Progenitor cell of endocrine pancreas (in vitro differentiated cells): ENCODE measurements at places on chromosomes 1 and 21. TPM values are rescaled to one million over a fixed set of nuclear protein-coding genes. Genes with fewer than 3 reads are reported as not detected.

GRCh38 chr1:81780705-81781454 is 19.9 kb upstream of the ADGRL2 start:
- H3K27me3 ChIP-seq = no peaks in the 10 kb centered on the region
- no peak for DNase-seq
- peaks cover 2% of the 10 kb centered on the region for H3K4me1 ChIP-seq

- DNase-seq = no peak
- peaks cover 4% of the 10 kb centered on the region for H3K4me1 ChIP-seq
- peaks cover 3% of the 10 kb centered on the region for H3K27me3 ChIP-seq
- H3K27ac ChIP-seq = no peak overlapping the region
- no peak overlapping the region for H3K4me3 ChIP-seq
Observed at GRCh38 chr21:39159342-39160063, 23.7 kb downstream of the PSMG1 start.

DNA sequence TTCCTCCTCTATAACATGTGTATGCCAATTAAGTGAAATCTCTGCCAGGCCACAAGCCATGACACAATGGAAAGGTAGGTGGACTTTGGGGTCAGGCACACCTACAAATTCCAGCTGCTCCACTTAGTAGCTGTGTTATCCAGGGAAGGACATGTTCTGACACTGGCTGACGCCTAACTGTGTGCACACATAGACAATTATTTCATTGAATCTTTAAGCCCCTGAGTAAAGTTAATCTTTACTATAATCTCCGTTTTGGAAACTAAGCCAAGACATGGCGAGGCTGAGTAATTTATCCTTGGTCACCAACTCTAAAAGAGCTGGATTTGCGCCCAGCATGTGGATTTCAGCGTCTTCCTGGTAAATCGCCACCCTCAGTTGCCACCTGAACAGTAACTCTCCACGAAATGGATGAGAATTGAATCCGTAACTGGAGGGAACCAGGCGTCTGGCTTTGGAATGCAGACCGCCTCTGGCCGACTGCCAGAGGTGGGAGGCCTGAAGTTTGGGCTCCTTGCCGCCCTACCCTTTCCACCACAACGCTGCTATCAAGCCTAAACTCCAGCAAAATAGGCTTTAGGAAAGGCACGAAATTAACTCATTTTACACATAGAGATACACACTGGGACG is 888 bp upstream of the SNRPE start:
- peak overlapping the region; percentile 96 for H3K4me3 ChIP-seq
- peaks cover 11% of the 10 kb centered on the region for H3K4me1 ChIP-seq
- no peak for DNase-seq
- H3K27me3 ChIP-seq = no peaks in the 10 kb centered on the region
- peaks cover 13% of the 10 kb centered on the region for H3K36me3 ChIP-seq

- no peak overlapping the region for H3K4me3 ChIP-seq
- peaks cover 2% of the 10 kb centered on the region for H3K4me1 ChIP-seq
Observed at GRCh38 chr1:119918301-119918700, 22.0 kb upstream of the ADAM30 start.

GRCh38 chr1:7771823-7772299 is 765 bp downstream of the VAMP3 start:
- peaks cover 7% of the 10 kb centered on the region for H3K4me1 ChIP-seq
- peak overlapping the region; percentile 88 for H3K27ac ChIP-seq
- DNase-seq = no peak
- peak overlapping the region; percentile 80 for H3K4me3 ChIP-seq

DNA sequence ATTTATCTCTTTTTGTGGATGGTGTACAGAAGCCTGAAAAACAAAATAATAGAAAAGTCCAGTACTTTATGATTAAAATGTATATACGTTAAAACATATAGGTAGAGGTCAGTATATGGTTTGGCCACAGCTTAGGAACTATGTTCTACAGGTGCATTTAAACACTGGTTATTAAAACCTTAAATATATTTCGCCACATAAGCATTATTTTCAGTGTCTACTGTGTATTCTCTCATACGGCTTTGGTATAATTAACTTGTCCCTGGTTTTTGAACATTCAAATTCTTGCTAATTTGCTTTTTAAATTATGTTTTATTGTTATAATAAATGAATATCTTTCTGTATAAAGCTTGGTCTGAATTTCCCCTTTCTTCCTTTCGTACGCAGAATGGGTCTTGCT is 87.9 kb downstream of the GTF2B start:
- no peak overlapping the region for H3K27ac ChIP-seq
- no peak for DNase-seq
- H3K27me3 ChIP-seq = no peaks in the 10 kb centered on the region
- peaks cover 45% of the 10 kb centered on the region for H3K36me3 ChIP-seq
- H3K4me3 ChIP-seq = no peak overlapping the region

DNA sequence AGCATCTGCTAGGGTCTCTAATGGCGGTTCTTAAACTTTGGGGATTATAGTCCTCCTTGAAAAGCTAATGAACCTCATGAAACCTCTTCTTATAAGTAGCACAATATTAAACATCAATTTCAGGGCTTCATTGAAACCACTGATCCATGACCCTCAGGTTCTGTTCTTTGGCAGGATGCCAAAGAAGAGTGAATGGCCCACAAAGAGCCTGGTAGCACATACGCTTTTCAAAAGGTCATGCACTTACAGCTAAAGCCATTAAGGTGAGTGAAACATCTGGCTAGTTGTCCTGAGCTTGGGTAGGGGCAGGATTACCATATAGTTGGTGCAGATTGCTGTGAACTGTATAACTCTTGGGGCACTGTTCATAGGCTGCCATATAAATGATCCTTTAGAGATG is 42.3 kb downstream of the MDM4 start:
- DNase-seq = no peak
- H3K4me1 ChIP-seq = peaks cover 13% of the 10 kb centered on the region
- no peaks in the 10 kb centered on the region for H3K27me3 ChIP-seq
- H3K27ac ChIP-seq = no peak overlapping the region

DNA sequence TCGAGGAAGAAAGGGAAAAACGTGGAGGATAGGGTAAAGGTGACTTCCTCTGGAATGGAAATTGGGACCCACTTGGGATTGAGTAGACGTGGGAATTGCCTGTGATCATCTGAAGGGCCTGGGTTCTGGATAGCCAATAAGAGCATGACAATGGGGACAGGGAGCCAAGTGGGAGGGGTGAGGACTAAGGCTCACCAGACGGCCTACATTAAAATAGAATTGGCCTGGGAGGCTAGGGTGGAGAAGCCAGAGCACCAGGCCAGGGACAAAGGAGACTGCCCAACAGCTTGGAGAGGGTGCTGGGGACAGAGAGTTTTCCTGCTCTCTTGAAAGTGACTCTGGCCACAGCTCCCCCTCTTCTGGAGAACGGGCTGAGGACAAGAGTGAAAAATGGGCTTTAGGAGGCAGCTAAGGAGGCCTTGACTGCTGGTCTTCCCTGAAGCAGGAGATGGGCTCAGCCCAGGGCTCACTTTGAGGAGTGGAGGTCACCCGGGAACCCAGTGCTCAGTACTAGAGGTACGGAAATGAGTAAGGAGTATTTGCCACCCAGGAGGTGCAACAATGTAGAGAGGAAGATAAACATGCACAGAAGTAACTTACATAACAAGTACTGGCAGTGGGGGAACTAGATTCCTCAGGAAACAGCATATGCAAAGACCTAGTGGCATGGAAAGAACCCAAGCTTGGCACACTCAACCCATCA is 18.8 kb downstream of the INKA2 start:
- H3K27ac ChIP-seq = no peak overlapping the region
- H3K36me3 ChIP-seq = peaks cover 1% of the 10 kb centered on the region
- no peak for DNase-seq
- H3K4me1 ChIP-seq = no peaks in the 10 kb centered on the region
- no peak overlapping the region for H3K4me3 ChIP-seq

GRCh38 chr1:94719926-94720793 is 100.0 kb upstream of the SLC44A3 start:
- H3K36me3 ChIP-seq = peaks cover 23% of the 10 kb centered on the region
- H3K4me1 ChIP-seq = no peaks in the 10 kb centered on the region
- H3K27ac ChIP-seq = no peak overlapping the region
- no peak overlapping the region for H3K4me3 ChIP-seq
- DNase-seq = no peak

GRCh38 chr1:98316286-98316905 is 345.1 kb upstream of the SNX7 start:
- H3K27me3 ChIP-seq = no peaks in the 10 kb centered on the region
- H3K4me3 ChIP-seq = no peak overlapping the region
- no peak for DNase-seq
- peaks cover 1% of the 10 kb centered on the region for H3K4me1 ChIP-seq

DNA sequence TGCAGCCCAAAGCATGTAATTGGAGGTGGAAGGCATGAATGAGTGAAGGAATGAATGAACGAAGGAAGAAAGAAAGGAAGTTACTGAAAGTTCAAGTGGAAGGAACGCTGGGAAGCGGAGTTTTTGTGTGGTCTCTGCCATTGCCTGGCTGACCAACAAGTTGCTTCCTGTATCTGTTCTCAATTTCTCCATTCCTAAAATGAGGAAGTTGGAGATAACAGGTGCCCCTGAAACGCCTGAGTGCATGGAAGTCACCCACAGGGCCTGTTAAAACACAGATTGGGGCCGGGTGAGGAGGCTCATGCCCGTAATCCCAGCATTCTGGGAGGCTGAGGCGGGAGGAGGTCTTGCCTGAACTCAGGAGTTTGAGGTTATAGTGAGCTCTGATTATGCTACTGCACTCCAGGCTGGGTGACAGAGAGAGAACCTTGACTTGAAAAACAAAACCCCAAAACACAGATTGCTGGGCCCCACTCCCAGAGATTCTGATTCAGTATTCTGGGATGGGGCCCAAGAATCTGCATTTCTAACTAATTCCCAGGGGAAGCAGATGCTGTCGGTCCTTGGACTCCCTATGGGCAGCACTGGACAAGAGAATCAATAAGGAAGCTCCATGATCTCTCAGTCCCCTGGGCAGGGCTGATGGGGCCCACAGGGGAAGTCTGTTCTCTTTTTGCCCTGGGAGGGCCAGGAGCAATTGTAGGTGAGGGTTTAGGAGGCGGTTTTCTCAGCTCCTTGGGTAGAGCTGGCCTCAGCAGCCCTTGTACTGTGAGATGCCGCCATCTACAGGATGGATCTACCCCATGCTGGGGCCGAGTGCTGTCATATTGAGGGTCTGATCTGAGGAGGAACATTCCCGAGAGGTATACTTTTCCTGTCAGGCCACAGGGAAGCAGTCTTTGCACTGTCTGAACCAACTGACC is 3.3 kb upstream of the CNR2 start:
- no peaks in the 10 kb centered on the region for H3K27me3 ChIP-seq
- H3K27ac ChIP-seq = no peak overlapping the region
- peak; percentile 28 for DNase-seq
- H3K36me3 ChIP-seq = no peaks in the 10 kb centered on the region
- H3K4me1 ChIP-seq = no peaks in the 10 kb centered on the region
- H3K4me3 ChIP-seq = no peak overlapping the region

DNA sequence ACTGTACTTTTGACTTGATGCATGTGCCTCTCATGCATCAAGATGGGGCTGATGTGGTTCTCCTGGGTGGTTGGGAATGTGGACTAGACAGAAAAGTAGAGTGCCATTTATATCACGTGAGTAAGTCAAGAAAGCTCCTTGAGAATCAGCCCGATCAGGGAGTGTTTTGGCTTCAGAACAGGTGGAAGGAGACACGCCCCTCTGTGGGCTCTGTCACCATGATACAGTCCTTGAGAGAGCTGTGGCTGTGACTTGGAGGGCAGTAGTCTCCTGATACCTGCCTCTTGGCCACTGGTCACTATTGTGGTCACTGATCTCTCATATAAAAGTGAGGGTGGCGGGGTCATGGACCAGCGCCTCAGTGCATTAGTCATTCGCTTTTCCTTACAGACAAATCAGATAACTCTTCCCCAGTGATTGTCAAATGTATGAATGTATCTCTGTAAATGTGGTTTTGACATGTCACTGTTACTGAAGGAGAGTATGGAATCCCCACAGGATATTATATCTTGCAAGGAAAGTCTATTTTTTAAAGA is 8.9 kb upstream of the C4BPB start:
- no peak overlapping the region for H3K4me3 ChIP-seq
- H3K27me3 ChIP-seq = peaks cover 11% of the 10 kb centered on the region
- H3K27ac ChIP-seq = no peak overlapping the region
- no peaks in the 10 kb centered on the region for H3K36me3 ChIP-seq

DNA sequence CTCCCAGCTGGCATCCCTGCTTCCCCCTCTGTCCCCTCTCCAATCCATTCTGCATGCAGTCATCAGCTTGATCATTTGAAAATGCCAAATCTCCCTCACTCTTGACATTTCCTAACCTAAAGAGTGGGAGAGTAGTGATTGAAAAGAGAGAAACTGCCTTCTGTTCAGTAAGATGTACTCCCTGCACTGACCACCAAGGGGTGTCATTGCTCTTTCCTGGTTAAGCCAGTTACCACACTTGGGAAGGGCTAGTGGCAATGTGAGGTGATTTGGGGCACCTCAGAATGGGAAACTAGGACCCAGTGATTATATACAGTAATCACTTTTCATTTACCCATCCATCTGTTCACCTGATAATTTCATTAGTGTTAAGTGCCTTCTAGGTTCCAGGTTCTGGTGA is 6.9 kb upstream of the TMEM269 start:
- H3K27ac ChIP-seq = no peak overlapping the region
- no peak overlapping the region for H3K4me3 ChIP-seq
- H3K4me1 ChIP-seq = no peaks in the 10 kb centered on the region
- peaks cover 32% of the 10 kb centered on the region for H3K36me3 ChIP-seq
- no peaks in the 10 kb centered on the region for H3K27me3 ChIP-seq
- DNase-seq = no peak

DNA sequence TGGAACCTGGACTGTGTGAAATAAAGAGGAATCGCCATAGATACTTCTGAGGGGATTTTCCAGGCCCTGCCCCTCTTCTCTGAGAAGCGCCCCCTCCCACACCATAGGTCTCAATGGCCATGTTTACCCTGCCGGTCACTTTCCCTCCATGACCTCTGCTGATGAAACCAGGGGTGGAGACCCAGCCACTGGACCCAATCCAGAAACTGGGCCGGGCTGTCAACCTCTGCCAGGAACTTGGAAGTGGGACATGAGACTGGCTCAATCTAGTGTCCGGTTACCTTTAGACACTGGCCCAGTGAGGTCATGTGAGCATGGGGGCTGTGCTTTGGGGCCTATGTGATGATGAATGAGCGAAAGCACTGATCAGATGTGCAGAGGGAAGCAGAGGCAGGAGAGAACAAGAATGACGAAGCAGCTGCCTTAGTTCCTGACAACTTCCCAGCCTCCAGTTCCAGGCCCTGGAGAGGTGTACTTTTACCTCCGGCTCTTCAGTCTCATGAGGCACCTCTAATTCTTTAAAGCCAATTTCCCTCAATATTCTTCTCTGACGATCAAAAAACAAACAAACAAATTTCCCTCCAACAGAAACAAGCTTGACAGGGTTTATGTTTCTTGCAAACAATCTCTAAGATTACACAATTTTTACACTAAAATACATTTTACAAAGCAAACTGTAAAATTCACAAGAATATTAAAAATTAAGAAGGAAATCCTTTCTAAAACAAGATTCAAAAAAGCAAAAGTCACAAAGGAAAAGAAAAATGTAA is 4.9 kb downstream of the ASAP3 start:
- H3K4me1 ChIP-seq = peaks cover 29% of the 10 kb centered on the region
- H3K27me3 ChIP-seq = no peaks in the 10 kb centered on the region
- peak overlapping the region; percentile 20 for H3K4me3 ChIP-seq
- H3K27ac ChIP-seq = peak overlapping the region; percentile 85

SPRR5 gene
- not detected in 2 replicates for total RNA-seq
